ENCODE measurements at places on chromosomes 5 and 9.

DNA sequence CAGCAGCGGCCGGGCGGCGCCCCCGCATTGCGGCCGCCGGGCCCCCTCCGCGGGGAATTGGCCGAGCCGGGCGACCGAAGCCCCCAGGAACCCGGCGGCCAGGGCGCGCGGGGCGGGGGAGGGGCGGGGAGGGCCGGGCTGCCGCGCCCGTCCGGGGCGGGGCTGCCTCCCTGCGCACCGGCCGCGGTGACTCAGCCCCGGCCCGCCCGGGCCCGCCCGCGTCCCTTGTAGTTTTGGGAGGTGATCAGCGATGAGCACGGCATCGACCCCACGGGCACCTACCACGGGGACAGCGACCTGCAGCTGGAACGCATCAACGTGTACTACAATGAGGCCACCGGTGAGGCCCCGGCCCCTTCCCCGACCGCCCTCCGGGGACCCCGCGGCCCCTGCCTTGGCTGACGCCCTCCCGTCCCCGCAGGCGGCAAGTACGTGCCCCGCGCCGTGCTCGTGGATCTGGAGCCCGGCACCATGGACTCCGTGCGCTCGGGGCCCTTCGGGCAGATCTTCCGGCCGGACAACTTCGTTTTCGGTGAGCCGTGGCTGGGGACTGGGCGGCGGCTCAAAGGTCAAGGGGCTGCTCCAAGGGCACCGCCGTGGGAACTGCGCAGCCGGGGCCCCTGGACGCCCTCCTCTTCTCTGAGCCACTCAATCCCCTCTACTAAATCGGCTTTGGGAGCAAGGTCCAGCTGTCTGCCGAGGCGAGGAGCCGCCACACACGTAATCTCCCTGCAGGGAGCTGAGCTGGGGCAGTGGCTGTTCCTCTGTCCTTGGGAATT, 592 bp downstream of the TUBB4B start:
- DNase-seq: peak; percentile 81
- peak overlapping the region; percentile 56 for H3K27ac ChIP-seq
- H3K4me3 ChIP-seq: peak overlapping the region; percentile 82
- H3K36me3 ChIP-seq: peaks cover 21% of the 10 kb centered on the region

DNA sequence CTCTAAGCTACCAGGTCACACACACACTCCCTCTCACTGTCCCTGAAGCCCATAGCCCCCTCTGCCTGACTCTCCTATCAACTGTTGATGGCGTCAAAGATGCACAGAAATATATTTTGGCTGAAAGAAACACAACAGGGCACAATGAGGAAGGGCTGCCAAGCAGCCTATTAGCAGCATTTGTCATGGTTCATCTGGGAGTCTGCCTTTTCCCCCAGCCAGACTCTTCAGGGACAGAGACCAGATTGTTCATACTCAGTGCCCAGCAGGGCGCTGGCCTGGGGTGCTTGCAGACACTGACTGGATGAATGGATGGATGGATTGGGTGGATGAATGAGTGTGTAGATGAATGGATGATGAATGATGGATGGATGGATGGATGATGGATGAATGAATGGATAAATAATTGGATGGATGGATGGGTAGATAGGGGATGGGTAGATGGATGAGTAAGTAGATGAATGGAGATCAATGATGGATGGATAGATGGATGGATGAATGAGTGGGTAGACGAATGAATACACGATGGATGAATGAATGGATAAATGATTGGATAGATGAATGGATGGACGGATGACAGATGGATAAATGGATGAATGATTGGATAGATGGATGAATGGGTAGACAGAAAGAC, 90.5 kb downstream of the ADAMTS2 start:
- peaks cover 3% of the 10 kb centered on the region for H3K27me3 ChIP-seq
- no peaks in the 10 kb centered on the region for H3K36me3 ChIP-seq
- no peak overlapping the region for H3K27ac ChIP-seq
- no peaks in the 10 kb centered on the region for H3K4me1 ChIP-seq

DNA sequence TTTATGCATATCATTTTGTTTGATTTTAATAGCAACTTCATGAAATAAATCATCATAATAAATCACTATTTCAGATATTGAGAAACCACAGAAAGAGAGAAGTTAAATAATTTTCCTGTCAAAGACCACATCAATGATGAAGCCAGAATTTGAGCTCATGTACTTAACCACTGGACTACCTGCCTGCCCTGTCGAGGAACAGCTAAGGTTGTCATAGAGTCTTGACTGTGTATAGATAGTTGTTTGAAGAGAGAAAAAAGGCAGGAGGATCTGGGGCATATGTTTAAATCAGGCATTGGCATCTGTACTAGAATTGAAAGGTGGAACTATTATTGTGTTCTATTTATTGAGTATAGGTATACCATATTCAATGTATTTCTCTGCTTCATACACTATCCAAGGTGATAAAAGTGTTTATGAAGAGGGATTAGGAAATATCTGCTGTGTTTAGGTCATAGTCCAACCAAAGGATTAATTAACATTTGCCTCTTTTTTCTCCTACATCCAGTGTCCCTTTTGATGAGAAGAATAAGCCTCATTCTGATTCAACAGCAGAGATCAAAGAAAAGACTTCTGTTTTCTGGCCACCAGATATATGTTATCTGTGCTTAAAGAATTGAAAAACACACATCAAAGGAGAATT, 37.3 kb upstream of the CDKN2B start:
- H3K27ac ChIP-seq: no peak overlapping the region
- no peak overlapping the region for H3K4me3 ChIP-seq
- H3K36me3 ChIP-seq: peaks cover 10% of the 10 kb centered on the region
- peaks cover 33% of the 10 kb centered on the region for H3K27me3 ChIP-seq
- no peak for DNase-seq
- H3K4me1 ChIP-seq: peaks cover 38% of the 10 kb centered on the region

- DNase-seq: no peak
- no peak overlapping the region for H3K4me3 ChIP-seq
These were observed 19.8 kb downstream of the GPRIN1 start for GRCh38 chr5:176590035-176590717.

DNA sequence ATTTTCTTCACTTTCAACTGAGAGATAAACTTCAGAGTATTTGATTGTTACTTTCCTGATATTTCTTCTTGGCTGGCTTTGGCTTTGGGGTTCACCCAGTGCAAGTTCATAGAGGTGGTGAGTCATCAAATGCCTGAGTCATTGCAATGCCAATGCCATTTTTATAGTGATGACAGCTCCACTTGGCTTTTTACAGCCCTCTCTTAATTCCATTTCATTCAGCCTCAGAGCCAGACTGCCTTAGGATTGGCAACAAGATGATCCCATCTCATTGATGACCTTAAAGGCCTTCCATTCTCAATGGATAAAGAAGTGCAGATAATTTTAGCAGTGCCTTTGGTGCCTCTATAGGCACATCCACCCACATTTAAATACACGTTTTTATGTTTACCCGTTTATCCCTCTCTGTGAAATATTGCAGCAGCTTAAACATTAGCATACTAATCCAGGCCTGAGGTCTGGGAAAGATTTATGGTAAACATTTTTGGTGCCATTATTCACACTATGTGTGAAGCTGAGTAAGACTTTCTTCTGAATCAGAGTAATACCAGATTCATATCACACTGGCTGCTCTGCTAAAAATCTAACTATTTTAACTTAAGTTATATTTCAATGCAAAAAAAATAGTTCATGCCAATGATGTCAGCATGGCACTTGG, 88.9 kb upstream of the TYRP1 start:
- H3K27ac ChIP-seq: no peak overlapping the region
- H3K27me3 ChIP-seq: no peaks in the 10 kb centered on the region
- no peak for DNase-seq
- no peaks in the 10 kb centered on the region for H3K4me1 ChIP-seq
- H3K4me3 ChIP-seq: no peak overlapping the region

DNA sequence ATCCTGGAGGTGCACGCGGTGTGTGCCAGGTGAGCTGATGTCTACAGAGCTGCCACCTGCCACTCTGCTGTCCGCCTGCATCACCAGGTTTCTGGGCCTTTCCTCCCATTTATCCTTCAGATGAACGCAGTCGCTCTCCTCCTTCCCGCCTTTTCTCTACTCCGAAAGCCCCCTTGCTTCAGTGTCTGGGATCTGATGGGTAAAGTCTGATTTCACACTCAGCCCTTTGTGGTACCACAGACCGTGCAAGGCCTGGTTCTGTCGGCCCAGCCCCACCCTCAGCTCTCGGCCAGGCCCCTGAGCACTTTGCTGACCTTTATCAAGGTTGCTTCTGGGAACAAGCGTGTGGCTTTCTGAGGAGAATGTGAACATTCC, 32.5 kb downstream of the GLT6D1 start:
- no peaks in the 10 kb centered on the region for H3K4me1 ChIP-seq
- no peak overlapping the region for H3K4me3 ChIP-seq
- H3K27me3 ChIP-seq: no peaks in the 10 kb centered on the region
- peak; percentile 15 for DNase-seq
- no peak overlapping the region for H3K27ac ChIP-seq

DNA sequence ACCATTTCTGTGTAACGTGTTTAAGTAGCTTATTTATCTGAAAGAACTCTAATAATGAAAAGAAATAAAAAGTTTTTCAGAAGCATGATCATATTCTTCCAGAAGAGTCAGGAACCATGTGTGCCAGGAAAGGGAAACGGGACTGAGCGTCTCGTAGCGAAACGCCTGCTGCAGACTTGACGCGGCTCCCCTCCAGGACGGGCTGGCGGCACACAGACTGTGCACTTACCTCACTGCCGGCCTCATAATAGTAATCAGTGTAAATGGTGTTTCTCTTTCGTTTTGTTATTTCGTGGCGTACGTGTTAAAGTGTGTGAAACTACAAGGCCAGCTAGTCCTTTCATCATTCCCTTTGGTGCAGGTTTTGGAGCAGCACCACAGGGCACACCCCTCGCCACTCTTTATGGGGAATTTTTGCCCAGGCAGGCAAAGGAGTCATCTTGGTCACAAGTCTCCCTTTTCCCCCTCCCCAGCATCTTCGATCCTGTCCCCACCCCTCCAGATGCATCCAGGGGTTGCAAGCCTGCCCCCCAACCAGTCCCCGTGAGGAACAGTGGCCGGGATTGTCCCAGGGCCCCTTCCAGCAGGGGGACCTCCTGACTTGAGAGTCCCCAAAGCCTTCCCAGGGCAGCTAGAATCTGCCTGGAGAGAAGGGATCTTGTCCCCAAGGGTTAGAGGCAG, 233.1 kb downstream of the FANCC start:
- DNase-seq: no peak
- H3K4me3 ChIP-seq: no peak overlapping the region
- no peak overlapping the region for H3K27ac ChIP-seq
- no peaks in the 10 kb centered on the region for H3K27me3 ChIP-seq

DNA sequence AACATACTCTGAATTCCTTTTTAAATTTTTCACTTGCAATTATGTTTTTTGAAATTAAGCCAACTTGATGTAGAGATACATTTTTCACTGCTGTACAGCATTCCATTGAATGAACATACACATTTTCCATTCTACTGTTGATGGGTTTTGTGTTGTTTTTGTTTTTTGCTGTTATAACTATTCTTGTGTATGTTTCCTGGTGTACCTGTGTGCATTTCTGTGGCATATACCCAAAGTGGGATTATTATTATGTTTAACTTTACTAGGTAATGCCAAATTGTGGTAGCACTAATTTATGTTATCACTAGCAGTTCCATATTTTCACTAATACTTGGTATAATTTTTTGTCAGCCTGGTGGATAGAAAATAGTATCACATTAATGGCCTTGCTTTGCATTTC, 2.7 kb downstream of the RFESD start:
- no peak for DNase-seq
- H3K4me1 ChIP-seq: peaks cover 37% of the 10 kb centered on the region
- no peak overlapping the region for H3K4me3 ChIP-seq
- H3K36me3 ChIP-seq: peaks cover 4% of the 10 kb centered on the region
- no peaks in the 10 kb centered on the region for H3K27me3 ChIP-seq

- no peak overlapping the region for H3K4me3 ChIP-seq
- H3K27me3 ChIP-seq: peaks cover 4% of the 10 kb centered on the region
- DNase-seq: no peak
- H3K4me1 ChIP-seq: peaks cover 7% of the 10 kb centered on the region
These were observed 30.0 kb downstream of the SNX30 start for GRCh38 chr9:112780450-112781036.

DNA sequence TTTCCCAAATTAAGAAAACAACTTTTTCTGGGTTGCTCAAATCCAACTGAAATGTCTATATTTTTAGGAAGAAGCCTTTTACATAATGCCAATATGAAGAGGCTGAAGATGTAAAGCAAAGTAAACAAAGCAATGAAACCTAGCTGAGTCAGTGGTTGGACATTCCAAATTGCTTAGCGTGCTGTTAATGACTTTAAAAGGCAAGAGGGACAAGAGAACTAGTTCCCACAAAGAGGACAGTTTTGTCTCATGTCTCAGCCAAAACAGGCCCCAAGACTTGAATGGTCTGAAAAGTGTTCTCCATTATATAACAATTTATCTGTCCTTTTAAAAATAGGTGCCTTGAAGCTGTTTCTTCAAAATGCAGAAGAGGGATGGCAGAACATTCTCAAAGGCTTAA, 407.0 kb downstream of the ENC1 start:
- H3K36me3 ChIP-seq: no peaks in the 10 kb centered on the region
- no peak for DNase-seq
- no peak overlapping the region for H3K27ac ChIP-seq
- no peak overlapping the region for H3K4me3 ChIP-seq

DNA sequence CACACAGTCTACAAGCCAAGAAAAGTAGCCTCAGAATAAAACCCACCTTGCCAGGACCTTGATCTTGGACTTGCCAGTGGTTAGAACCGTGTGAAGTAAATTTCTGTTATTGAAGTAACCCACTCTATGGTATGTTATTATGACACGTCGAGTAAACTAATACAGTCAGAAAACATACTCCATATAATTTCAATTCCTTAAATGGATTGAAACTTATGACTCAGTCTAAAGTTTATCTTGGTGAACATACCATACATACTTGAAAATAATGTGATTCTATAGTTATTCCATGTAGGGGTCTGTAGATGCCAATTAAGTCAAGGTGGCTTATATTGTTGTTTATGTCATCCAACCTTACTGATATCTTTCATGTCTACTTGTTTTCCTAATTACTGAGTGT, 950.7 kb downstream of the TLE4 start:
- H3K4me1 ChIP-seq: no peaks in the 10 kb centered on the region
- H3K36me3 ChIP-seq: no peaks in the 10 kb centered on the region
- no peak overlapping the region for H3K27ac ChIP-seq
- DNase-seq: no peak
- H3K4me3 ChIP-seq: no peak overlapping the region
